ENCODE measurements at places on chromosomes 7 and 10.
A peak's percentile ranks its signal among the peaks of the same experiment; 100 is the strongest.

GRCh38 chr10:125880719-125881118 lies 373 bp downstream of the DHX32 start:
- no peak for DNase-seq

DNA sequence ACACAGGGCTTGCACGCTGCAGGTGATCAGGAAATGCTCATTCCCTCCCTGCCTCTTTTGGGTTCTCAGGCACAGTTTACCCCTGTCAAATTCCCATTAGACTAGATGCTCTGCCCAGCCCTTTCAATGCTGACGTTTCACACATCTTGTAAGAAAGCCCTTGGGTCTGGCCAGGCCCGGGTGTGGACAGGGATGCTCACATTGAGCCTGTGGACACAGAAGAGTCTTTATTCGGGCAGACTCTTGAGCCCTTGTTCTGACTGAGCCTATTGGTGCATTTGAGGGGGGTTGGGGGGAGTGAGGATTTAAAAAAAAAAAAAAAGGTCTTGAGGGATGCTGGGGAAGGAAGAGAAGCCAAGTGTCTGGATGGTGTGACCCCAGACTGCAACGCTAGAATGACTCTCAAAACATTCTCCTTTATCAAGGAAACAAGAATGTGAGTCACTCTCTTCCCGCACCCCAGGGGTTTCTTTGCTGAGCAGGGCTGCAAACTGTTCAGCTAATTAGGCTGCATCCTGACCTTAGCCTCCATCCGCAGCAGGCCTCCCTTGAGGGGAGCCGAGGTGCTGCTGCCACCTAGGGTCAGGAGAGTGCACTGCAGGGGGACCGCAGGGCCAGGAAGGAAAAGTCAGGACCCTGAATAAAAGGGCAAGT lies 53.6 kb upstream of the TMEM72 start:
- peak; percentile 65 for DNase-seq

- DNase-seq = no peak
These were observed 5.4 kb upstream of the HSPB1 start for GRCh38 chr7:76296743-76297740.

- no peak for DNase-seq
These were observed 23.2 kb downstream of the CYP26A1 start for GRCh38 chr10:93096901-93097300.

DNA sequence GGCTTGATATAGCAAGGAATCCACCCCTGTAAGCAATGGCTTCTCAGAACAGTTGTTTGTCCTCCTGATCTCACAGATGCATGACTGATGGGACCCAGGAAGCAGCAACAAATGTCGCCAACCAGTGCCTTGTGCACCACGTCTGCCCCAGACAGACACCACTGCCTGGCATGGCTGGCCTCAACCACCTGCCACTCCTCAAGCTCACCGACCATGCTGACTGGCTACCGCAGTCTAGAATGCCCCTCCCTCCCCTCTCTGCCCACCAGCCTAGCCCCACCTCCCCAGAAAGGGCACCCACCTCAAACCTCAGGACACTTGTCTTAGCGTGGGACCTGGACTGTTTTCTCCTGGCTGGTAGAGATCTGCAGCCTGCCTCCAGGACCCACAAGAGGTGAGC lies 24.0 kb downstream of the LRRC20 start:
- no peak for DNase-seq

GRCh38 chr10:30836406-30836805 lies 195.3 kb downstream of the ZNF438 start:
- no peak for DNase-seq

DNA sequence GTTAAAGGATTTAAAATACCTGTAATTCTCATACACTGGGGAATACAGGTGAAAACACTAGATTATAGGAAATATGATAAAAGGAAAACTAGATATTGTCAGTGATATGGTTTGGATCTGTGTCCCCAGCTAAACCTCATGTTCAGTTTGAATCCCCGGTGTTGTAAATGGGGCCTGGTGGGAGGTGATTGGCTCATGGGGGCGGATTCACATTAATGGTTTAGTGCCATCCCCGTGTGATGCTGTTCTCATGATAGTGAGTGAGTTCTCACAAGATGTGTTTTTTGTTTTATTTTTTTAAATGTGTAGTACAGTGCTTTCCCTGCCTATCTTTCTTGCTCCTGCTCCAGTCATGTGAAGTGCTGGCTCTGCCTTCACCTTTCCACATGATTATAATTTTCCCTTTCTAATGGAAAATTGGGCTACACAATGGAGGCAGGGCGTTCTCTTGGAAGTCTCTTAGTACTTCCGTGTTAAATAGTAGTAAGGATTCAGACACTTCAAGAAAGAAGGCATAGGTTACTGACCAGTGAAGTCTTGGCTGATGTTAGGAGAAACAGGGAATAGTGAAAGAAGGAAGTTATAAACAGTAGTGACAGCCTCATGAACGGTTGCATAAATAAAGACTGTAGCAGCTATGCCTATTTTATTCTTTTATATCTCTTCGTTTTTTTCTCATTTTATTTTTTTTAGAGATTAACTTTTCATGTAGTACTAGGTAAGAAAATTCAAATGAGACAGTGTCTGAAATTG lies 386.4 kb downstream of the SUGCT start:
- DNase-seq = no peak

DNA sequence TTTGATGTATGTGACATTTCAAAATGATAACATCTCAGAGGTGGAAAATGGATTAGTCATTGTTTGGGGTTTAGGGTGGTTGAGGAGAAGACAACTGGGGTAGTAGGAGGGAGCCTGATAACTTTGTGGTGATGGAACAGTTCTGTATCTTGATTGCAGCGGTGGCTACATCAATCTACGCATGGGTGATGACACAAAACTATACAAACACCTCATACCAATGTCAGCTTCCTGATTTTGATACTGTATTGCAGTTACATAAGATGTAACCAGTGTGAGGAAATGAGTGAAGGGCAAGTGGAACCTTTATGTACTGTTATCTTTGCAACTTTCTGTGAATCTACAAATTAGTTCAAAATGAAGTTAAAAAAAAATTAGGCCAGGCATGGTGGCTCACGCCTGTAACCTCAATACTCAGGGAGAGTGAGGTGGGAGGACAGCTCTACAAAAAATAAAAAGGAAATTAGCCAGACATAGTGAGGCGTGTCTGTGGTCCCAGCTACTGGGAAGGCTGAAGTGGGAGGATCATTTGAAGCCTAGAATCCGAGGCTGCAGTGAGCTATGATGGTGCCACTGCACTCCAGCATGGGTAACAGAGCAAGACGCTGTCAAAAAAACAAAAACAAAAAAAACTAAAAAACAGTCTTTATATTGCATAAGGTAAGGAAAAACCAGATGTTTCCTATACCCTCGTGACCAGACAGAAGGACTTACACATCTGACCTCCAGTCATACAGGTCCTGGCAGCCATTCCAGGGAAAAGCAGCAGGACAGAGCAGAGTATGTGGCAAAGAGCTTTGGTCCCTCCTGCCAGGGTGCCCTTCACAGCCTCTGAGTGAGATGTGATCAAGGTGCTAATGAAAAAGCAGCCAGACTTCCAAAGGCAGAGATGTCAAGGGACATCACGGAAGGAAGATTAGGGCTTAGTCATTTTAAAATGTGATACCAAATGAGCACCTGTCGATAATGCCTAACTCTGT lies 50.8 kb downstream of the CYTH3 start:
- DNase-seq = no peak

DNA sequence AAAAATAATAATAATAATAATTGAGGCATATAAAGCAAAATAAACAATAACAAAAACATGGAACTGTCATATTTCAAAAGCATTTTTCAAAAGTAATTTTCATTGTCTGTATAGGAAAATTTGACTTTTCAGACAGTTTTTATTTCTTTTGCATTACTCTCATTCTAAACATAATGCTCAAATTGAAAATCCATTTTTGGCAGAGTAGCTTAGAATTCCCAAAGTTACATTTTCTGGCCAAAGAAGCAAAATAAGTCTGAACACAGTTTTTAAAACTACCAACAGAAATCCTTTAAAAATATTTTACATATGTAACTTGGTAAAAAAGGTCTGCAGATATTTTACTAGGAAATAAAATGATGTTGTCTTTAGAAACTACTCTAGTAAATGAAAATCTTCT lies 535.4 kb downstream of the ANKRD7 start:
- DNase-seq = no peak

GRCh38 chr10:30528429-30528786 lies 94.4 kb downstream of the MAP3K8 start:
- no peak for DNase-seq

- no peak for DNase-seq
These were observed 578.2 kb downstream of the PARD3 start for GRCh38 chr10:34236931-34237330.

GRCh38 chr10:34430685-34431084 lies 384.4 kb downstream of the PARD3 start:
- no peak for DNase-seq

DNA sequence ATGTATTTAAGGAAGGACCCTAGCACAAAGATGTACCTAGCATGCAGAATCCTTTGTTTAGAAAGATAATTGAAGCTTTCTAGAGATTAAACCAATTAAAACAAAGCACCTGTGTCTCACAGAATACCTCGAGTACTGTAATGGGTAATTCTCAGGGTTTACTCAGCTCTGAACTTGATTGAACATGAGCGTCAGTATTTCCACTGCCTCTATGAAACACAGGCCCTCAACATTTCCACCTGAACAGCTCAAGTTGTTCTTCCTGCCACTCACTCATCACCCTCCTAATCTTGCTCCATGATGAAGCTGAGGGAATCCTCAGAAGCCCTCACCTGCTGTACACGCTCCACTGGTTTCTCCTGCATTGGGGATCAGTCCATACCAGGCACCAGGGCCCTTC lies 33.7 kb upstream of the FZD1 start:
- DNase-seq = no peak

GRCh38 chr10:129279446-129280154 lies 187.4 kb upstream of the MGMT start:
- DNase-seq = no peak

DNA sequence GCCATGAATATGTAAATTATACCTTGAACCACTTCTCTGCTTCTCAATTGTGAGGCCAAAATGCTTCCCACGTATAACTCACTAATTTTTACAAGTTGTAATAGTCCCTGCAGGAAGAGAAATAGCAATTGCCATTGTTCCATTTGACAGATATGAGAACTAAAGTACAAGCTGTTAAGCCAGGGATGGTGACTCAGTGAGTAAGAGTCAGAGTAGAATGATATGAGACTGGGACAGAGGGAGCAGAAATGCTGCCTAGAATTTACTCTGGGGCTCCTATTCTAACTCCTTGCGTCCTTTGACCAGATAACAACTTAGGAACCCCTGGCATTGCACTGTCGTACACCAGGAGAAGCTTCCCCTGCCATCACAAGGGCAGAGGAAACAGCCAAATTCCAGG lies 45.1 kb upstream of the SEPTIN7 start:
- DNase-seq = no peak
